ENCODE measurements at places on chromosomes 1 and 21.

GRCh38 chr1:154547105-154547732 is 11.2 kb downstream of the UBE2Q1 start:
- DNase-seq, result no peak

- no peak for DNase-seq
These were observed 23.4 kb downstream of the POFUT2 start for GRCh38 chr21:45264146-45264911.

DNA sequence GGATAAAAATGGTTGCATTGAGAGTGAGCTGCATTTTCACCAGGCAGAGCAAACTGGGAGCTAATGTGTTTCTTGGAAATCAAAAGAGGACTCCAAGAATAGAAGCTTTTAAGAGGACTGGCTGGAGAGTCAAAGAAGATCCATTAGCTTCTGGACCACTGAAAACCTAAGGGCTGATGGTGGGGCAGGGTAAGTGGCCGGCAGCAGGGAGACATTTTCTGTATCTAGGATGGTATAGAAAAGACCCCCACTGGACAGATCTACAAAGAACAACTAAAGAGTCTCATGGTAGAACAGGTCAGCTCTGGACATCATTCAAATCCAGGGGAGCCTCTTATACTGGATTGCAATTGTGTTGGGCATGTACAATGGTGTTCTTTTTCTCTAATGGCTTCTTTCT is 262.3 kb downstream of the PTGER3 start:
- DNase-seq, result no peak

GRCh38 chr1:110243574-110243973 is 33.5 kb downstream of the KCNC4 start:
- DNase-seq, result no peak

DNA sequence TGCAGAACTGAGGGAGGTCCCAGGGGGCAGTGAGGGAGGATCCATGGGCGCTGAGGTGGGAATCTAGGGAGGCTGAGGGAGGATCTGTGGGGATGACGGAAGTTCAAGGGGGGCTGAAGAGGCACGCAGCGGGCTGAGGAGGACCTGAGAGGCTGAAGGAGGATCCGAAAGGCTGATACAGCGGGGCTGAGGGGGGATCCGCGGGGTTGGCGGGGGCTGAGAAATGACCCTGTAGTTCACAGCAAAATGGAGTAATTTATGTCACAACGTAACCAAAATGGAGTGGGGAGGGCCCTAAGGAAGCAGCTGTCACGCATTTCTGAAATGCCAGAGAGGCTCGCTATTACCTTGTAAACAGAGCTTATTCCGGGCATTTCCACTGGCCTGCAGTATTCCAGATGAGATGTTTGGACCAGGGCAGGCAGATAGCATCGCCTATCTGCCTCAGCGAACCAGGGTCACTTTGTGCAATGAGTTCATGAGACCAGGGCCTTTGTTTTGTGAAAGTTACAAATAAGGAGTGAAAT is 926 bp upstream of the MRPL55 start:
- no peak for DNase-seq

DNA sequence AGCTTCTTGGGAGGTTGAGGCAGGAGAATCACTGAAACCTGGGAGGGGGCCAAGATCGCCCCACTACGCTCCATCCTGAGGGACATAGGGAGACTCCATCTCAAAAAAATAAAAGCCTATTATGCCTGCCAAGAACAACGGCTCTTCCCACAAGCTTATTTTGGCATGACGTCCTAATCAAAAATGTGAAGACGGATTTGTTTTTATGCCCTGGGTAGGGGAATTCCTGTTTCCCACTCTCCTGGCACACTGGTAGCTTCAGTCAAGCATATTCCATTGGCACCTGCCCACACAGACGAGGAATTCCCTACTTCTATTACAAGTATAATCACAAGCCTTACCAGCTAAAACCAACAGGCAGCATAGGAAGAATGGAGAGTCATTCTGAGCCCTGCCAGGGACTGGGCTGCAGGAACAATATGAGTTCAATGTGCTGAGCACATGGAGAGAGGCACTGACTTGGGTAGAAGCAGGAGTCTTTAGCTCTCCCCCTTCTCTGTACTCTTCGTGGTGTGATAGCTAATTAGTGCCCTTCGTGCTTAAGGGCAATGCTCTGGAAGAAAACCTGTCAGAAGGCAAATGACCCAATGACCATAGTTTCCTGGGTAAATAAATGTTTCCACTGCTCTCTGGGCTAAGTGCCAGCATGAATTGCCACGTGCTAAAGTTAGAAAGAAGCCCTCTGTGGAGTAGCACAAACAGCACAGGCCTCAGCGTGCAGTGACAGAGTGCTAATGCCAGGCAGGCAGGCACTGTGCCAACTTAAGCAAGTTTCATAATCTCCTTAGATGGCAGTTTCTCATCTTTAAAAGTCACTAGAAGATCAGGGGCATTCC is 16.8 kb downstream of the TNFSF4 start:
- no peak for DNase-seq

GRCh38 chr1:68210027-68210426 is 22.3 kb downstream of the WLS start:
- no peak for DNase-seq

GRCh38 chr1:918353-918752 is 5.4 kb upstream of the SAMD11 start:
- DNase-seq, result no peak

GRCh38 chr1:44676484-44677200 is 2.1 kb downstream of the ARMH1 start:
- no peak for DNase-seq

GRCh38 chr1:226677027-226678020 is 61.8 kb downstream of the ITPKB start:
- DNase-seq, result peak; percentile 77

DNA sequence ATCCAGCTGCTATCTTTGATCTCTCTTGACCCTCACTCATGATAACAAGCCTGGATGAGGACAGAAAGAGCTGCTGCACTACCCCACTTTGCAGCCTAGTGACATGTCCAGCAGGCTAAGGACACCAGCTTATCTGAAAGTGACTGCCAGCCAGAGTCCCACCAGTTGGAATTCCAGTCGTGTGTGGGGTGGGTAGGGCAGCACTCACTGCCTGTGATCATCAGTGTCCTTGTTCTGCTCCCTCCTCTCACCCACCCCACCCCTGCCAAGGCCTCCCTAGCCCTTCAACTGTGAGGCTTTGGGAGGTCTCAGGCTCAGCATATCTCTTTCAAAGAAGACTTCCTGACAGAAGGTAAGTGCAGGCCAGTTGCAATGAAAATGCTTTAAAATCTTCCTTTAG is 15.5 kb upstream of the NMNAT2 start:
- DNase-seq, result no peak

DNA sequence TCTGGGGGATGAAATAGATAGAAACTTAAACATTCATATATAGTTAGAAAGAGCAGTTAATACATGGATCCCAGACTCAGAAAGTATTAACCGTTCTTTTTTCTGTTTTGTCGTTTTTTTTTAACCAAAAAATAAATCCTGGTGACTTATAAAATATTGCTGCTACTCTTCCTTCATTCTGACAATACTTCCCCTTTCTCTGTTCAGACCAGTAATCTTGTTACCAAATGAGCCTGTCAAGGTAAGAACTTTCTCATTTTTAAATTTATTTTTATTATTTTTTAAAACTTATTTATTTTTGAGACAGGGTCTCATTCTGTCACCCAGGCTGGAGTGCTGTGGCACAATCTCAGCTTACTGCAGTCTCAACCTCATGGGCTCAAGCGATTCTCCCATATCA is 13.7 kb downstream of the PTPN22 start:
- no peak for DNase-seq

DNA sequence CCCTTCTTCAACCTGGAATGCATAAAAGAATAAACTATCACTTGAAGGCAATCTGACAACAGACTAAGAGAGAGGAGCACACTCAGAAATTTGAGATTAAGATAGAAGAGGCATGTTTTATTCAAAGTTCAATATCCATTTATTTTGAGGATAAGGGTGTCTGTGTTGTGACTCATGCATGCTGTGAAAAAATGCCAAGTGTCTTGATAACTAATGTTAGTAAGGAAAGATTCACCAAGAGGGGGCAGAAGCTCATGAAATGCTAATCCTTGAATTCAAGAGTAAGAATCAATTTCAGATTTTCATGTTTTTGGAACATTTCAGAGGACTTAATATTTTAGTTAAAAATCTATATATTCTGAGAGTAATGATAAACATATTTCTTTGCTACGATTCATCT is 94.0 kb downstream of the IFI44 start:
- DNase-seq, result no peak

- DNase-seq, result no peak
These were observed 35.9 kb downstream of the POFUT2 start for GRCh38 chr21:45251635-45252447.

All from T follicular helper cell (primary cell).